ENCODE measurements at places on chromosomes 12 and 14.

DNA sequence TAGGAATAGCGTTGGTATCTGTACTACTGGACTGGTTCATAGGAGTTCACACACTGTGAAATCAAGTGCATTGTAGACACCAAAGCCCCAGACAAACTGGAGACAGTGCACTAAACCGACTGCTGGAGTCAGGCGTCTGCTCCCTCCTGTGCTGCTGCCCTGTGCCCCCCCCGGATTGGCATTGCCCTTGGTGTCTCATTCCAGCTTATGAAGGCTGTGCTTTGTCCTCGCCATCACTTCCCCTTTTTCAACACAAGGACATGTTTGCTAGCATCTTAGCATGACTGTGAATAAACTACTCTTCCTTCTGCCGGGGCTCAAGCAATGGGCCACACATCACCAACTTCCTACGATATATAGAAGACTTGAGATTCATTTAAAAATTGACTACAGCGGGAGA is 84.0 kb downstream of the TMCC3 start:
- no peak for DNase-seq

DNA sequence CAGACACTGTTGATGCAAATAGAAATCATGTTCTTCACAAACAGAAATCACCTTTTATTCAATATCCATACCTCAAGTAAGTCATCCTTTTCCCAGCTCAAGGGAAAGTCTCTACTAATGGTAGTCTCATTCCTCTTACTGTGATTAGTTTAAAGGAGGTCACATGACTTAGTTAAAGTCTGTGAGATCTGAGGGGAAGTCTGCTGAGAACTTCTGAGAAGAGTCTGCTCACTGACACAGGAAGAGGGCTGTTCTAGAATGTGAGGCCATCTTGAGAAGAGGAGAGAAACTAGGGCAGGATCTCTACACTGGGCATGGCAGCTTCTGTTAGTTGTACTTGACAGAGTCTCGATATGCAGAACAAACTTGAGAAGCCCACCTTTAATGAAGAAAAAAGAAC is 146.8 kb downstream of the C12orf42 start:
- DNase-seq = no peak

GRCh38 chr12:110778833-110779577 is 36.3 kb upstream of the PPP1CC start:
- no peak for DNase-seq

DNA sequence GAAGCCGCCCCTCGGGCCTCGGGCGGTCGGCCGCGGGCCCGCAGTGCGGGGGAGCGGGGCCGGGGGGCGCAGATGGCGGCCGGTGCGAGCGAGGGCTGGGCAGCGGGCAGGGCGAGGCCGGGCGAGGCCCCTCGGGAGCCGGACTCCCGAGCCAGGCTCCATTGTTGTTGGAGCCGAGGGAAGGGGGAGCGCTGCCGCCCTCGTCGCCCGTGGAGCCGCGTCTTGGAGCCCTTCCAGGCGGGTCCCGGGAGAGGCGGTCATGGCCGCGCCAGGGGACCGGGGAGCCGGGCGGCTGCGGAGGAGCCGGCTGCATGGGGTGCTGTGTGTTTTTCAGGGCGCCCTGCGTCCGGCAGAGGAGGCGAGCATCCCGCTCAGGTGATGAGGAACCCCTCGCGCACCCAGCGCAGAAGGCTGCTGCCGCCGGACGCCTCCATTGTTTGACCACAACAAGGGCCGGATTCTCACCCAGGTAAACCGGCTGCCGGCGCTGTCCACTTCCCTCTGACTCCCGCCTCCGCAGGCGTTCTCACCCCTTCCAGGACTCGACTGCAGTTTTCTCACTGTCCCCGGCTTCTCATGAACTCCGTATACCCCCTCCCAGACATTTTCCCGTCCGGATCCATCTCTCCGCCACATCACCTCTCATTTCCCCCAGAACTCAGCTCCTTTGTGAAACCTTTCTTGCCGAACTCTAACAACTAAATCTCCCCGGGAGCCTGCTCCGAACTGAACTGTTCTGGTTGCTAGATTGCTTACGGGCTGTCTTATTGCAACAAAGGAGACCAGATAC is 732 bp downstream of the ZNF664 start:
- no peak for DNase-seq

DNA sequence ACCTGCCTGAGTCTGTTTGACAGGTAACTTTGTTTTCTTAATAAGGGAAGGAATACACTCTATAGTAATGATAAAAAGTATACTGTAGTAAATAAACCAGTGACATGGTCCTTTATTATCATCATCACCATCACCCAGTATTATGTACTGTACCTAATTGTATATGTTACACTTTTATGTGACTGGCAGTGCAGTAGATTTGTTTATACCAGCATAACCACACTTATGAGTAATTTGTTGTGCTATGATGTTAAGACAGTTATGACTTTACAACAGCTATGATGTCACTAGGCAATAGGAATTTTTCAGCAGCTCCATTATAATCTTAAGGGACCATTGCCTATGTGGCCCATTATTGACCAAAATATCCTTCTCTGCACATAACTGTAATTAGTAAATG is 155.0 kb downstream of the NUBPL start:
- no peak for DNase-seq

DNA sequence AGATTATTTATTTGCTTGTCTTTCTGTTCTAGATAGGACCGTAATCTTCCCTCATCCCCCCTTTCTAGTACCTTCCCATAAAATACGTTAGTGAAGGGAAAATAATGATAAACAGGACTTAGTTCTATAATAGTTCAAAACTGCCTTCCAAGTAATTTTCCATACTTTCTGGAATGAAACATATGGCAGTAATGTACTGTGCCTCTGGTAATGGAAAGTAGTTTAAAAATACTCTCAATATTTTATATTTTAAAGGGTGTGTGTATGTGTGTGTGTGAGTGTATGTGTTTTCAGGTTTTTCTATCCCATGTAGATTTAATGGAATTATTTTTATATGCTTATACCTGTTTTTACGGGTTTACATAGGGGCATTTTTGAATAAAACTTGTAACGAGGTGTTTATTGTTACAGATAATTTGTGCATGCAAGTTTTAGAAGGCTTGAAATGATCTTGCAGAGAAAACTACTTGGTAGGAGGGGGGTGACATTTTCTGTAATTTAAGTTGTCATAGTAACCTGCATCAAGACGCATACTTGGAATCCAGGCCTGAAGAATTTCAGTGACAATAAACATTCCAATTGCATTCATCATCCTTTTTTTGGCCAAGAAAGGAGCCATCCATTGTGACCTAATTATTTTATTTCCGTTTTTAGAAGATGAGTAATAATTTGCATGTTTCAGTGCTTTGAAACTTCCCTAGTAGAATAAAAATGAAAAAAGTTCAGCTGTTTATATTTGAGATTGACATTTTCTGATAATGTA is 38.9 kb downstream of the RASSF8 start:
- DNase-seq = peak; percentile 87

GRCh38 chr14:91350813-91351511 is 66.7 kb downstream of the CCDC88C start:
- DNase-seq = no peak

- DNase-seq = no peak
These were observed 56.0 kb downstream of the RNF34 start for GRCh38 chr12:121455766-121456420.

DNA sequence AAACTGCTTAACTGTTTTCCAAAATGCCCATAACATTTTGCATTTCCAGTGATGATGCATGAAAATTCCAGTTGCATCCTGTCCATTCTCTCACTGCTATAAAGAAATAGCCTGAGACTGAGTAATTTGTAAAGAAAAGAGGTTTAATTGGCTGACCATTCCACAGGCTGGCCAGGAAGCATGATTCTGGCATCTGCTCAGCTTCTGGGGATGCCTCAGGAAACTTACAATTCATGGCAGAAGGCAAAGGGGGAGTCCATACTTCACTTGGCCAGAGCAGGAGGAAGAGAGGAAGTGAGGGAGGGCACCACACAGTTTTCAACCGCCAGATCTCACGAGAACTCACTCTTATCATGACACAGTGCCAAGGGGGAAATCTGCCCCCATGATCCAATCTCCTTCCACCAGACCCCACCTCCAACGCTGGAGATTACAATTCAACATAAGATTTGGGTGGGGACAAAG is 18.2 kb upstream of the CLEC2D start:
- no peak for DNase-seq

DNA sequence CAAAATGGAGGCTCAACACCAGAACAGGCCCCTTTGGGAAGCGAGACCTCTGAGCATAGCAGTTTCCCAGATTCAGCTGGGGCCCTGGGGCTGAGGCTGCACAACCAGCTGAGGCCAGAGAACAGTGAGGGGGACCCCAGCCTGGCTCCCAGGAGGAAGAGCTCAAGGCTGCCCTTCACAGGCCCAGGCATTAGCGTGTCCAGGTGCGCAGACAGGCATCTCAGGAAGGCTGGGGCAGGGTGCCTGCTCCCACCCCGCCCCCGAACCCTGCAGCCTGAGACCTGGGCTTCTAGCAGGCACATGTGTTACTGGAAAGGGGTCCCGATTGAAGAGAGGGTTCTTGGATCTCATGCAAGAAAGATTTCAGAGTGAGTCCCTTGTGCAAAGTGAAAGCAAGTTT is 27.2 kb downstream of the CALM1 start:
- no peak for DNase-seq

DNA sequence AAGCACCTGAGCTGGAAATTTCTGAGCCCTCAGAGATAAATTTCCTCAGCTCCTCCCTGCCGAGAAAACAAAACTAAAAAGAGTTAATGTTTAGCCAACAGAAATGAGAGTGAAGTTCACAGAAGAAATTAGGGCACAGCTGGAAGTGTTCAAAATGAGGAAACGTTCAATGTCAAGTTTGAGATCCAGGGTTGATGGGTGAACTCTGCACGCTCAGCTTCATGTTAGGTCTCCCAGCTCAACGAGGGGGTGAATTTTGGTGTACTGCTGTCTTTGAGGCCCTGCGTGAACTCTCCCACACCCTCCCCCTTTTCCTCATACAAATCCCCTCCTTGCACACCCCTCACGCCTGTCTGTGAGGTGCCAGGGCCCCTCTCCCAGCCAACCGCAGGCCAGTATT is 13.3 kb upstream of the OAS3 start:
- DNase-seq = no peak

DNA sequence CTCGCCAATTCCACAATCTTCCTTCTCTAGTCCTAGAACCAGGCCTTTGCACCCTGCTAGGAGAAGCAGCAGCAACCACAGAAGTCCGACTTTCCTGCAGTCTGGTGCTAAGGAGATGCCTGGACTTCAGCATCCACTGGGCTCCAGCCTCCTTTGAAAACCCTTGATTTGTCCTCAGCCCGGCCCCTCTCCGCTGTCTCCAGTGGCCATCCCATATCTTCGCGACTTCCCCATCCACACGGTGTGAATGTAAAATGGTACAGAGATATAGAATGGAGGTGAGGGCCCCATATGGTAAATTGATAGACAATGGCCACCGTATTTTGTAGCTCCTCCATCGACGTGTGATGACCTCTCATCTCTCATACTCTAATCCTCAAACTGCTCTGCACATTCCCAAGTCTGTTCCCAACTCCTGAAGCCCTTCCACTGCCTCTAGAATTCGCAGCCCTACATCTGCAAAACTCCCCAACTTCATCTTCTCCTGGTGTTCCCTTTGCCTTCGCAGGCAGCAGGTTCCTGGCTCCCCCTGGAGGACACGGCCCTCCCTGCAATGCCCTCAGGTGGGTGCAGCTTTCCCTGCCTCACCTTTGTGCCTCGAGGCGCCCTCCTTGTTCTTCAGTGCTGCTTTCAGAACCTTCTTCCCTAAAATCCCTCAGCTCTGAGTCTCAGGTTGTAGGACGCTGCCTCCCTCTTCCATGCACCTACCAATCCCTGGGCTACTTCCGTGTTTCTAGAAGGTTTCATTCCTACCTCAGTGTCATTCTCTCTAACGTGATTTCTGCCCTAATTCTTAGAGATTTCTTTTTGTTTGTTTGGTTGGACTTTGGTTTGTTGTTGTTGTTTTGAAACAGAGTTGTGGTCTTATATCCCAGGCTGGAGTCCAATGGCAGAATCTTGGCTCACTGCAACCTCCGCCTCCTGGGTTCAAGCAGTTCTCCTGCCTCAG is 36.7 kb downstream of the TMBIM6 start:
- no peak for DNase-seq

DNA sequence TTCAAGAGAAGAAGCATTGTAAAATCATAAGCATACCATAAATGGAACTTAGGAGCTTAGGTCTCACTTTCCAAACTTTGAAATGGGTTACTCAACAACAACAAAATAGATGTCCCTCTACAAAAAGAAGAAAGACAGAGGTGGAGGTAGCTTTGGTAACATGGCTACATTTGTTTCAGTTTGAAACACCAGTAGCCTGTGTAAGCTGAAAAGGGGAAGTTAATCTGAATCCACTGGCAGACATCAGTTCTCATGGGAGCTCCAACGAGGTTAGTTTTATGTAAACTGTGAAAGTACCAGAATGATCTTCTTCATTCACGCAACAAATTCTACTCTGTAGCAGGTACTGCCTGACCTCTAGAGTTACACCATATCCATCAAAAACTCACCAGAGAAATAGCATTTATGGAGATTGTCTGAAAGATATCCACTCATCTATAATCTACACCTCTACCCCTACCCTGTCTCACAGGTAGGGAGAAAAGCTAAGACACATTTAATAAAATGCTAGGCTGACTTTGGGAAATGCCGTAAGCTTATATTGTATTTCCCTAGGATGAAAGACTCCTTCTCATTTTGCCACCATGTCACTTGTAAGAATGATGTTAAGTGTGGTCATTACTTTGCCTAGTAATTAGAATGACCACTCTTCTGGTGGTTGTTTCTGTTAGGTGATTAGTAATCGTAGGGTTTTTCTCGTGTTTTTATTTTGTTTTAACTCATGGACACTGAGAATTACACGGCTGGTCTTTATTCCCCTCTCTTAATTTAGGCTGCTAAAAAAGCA is 224.1 kb downstream of the ASCL1 start:
- DNase-seq = no peak

DNA sequence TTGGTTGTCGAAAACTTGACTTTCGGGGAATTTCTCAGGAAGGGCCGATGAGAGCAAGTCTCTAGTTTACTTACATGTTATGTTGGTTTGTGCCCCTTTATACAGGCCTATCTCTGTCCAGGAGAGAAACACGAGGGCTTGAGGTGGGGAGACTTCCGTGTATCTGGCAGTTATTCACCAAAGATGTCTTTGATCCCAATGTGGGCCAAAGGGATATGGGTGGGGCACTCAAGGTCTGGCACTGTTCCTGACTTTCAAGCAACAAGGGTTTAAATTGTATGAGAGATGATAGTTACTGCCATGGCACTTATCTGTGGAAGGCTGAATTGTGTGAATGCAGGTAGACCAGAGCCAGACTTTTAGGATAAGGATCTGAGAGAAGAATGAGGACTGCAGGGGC is 137.2 kb upstream of the DHRS4 start:
- DNase-seq = no peak

DNA sequence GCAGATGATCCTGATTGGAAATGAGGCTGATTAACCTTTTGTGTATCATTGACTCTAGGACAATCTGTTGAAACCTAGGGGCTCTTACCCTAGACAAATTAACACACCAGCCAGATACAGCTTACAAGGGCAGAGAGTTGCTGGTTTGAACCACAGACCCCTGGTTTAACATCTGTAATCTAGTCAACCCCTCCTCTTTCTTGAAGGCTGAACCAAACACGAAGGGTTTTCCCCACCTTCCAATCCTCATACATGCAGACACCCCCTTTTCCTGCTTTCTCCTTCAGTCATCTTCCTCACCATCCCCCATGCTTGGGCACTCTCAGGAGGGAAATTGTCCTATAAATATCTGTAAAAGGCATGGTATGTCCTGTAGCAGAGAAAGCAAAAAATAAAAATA is 126.0 kb upstream of the HIF1A start:
- no peak for DNase-seq
